ENCODE measurements at places on chromosomes 16 and 17.

- peak; percentile 45 for DNase-seq
Measured at GRCh38 chr17:56594320-56595107, 1.0 kb downstream of the NOG start.

DNA sequence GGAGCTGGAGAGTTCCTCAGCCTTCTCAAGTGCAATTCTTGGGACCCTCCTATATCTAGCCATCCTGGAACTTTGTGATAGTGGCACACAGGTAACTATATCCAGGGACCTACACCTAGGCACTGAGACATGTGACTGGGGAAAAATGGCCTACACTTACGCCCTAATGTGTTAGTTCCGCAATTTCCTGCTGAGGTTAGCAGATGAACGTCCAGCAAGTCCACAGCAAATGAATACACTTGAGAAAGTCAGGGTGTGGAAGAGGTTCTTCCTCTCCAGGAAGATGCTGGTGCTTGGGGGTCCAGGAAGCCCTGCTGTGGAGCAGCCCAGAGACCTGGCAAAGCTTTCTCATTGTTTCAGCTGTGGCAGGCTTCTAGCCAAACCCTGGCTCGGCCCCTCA is 20.8 kb downstream of the PIK3R5 start:
- DNase-seq, result no peak

- no peak for DNase-seq
Measured at GRCh38 chr16:2489581-2489980, 14.7 kb downstream of the TBC1D24 start.

GRCh38 chr17:81553616-81554181 is 1.5 kb upstream of the FAAP100 start:
- peak; percentile 95 for DNase-seq

- DNase-seq, result no peak
Measured at GRCh38 chr17:29010129-29010528, 4.3 kb upstream of the SEZ6 start.

DNA sequence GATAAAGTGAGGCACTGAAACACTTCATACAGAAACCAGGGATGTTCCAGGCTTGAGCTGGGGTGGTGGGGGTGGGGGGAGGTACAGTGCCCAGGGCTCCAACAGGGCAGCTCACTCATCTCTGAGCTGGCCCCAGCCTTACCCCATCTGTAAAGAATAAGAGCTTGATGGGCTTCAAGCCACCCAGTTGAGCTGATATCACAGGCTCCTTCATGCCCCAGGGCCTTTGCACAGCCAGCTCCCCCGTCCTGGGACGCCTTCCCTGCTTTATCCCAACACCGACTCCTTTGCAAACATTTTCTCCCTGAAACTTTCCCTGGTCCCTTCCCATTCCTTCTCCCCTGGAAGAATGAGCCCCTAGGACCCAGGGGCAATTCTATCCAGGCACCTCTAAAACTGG is 261.7 kb downstream of the PARN start:
- no peak for DNase-seq

DNA sequence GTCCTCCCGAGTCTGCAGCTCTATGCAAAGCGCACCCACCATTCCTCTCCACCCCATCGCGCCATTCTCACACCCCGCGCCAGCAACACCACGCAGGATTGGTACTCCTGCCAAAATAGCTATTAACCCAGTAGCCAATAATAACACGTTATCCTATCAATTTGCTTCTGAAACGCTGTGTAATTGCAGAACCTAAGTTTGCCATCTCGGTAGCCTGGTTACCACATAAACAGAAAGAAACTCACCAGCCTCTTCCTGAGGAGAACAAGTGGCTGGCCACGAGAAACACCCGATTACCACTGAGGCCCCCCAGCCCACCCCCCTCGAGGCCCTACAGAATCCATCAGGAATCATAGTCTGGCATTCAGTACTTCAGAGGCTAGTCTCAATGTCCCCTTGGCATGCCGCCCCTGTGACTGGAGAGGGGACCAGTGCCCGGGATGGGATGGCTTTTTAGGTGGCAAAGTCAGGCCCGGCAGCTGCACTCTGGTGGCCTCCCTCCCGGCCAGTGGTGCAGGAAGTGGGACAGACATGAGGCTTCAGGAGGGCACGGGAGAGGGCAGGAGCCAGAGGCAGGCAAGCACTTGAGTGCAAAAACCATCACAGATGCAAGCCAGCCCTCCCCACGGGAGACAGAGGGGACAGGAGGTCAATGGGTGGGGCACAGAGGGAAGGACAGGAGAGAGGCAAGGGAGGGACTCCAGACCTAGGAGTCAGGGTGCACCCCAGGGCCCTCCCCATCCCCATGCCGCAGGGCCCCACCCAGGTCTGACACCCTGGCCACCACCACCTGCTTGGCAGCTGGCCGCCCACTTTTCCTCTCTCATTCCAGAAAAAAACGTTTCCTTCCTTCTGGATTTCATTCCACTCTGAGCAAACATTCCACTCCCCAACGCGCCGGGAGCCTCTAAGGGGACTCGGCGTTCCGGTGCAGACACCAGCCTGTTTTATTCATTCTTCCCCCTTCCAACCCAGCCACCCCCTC is 192.5 kb downstream of the ZNF423 start:
- DNase-seq, result no peak

GRCh38 chr16:1169285-1170075 is 16.6 kb downstream of the CACNA1H start:
- no peak for DNase-seq

DNA sequence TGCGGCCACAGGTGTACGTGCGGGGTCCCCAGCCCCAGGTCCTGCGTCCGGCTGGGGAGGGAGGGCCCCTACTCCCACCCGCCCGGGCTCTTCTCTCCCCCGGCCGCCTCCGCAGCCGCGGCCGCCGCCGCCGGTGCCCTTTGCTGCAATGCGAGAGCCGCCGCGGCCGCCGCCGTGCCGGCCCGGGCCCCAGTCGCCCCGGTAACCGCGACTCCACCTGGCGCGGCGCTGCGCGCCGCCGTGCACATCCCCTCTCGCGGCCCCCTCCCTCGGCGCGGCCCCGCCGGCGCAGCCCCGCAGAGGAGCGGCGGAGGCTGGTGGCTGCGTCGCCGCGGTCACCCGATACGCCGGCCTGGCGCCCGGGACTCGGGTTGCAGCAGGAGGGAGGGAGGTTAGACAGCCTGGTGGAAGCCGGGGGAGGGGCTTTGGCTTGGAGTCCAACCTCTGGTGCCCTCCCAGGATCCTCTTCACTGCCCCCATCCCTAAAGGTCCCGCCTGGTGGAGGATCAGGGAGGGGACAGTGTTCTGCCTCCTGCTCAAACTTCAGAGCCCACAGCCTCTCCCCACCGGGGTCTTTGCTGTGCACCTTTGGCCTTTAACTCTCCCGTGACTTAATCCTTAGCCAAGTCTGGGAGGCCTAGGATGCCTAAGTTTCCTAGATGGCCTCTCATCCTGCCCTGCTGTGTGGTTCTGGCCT is 32.9 kb downstream of the SRCIN1 start:
- DNase-seq, result no peak
